ENCODE measurements at places on chromosomes 16 and 17.

DNA sequence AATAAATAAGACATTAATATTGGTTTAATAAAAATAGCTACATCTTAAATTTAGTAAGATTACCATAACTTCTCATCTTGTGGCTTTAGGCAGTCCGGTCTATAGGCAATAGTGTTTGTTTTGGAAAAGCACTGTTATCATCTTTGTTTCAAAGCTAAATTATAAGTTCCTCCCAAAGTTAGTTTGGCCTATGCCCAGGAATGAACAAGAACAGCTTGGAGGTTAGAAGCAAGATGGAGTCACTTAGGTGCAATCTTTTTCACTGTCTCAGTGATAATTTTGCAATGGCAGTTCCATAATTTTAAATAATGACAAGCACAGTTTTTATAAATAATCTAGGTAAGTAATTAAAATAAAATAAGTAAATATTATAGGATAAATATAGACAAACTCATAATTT, 6.0 kb upstream of the LDHD start:
- DNase-seq, result no peak

GRCh38 chr17:31459716-31460115, 68.2 kb downstream of the RAB11FIP4 start:
- no peak for DNase-seq

DNA sequence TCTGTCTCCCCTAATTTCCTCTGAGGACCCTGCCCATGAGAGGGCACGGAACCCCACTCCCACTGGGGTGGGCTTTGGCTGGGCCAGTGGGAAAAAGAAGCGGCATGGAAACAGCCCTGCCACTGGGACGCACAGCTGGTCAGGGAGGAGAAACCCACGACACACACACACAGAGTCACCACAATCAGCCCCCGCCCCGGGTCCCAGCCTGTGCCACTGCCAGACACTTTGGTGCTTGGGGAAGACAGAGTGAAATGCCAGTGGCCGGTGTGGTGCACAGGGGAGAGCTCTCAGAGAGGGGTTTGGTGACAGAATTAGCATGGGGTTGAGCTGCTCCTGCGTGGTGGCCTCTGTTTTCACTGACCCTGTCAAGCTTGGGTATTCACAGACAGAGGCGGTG, 30.7 kb upstream of the RNPS1 start:
- DNase-seq, result no peak

- no peak for DNase-seq
Measured at GRCh38 chr17:59525668-59526067, 39.7 kb upstream of the DHX40 start.

- no peak for DNase-seq
Measured at GRCh38 chr16:76976101-76976500, 214.9 kb upstream of the MON1B start.

DNA sequence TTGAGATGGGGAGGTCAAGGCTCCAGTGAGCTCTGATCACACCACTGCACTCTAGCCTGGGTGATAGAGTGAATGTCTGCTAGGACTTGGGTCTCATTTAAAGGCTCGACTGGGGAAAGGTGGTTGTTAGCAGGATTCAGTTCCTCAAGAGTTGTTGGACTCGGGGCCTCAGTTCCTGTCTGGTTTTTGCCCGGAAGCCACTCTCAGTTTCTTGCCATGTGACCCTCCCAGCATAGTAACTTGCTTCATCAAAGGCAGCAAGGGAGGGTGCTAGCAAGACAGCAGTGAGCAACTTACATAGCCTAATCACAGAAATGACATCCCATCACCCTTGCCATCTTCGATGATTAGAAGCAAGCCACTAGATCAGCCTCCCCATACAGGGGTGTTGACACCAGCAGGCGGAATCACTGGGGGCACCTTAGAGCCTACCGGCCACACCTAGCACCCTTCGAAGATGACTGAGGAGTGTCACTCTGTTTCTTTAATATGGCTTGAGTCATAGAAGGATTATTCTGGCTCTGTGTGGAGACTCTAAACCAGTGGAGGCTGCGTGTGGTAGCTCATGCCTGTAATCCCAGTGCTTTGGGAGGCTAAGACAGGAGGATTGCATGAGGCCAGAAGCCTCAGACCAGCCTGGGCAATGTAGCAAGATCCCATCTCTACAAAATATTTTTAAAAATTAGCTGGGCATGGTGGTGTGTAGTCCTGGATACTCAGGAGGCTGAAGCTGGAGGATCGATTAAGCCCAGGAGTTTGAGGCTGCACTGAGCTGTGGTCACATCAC, 13.2 kb upstream of the SCNN1B start:
- no peak for DNase-seq

GRCh38 chr17:57806167-57806830, 43.5 kb downstream of the MRPS23 start:
- DNase-seq, result no peak

DNA sequence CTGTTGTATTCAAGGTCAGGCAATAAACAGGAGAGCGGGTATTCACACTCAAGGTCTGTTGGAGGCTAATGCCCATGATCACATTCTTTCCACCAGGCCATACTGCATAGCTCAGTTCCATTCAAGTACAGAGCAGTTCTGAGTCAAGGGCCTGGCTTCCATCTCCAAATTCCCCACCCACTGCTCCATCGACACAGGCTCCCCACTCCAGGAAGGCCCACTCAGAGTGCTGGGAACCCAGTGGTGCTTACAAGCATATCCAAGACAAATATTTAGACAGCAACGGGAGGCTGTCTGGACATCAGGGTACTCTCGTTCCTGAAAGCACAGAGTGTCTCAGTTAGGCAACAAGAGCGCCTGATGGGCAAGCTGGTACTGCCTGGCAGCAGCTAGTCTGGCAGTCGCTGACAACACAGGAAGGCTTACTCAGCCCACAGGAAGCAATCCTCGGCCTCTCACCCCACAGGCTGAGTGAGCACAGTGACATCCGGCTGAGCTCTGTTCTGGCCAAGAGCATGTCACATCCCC, 40.9 kb downstream of the RFFL start:
- DNase-seq, result peak; percentile 58

DNA sequence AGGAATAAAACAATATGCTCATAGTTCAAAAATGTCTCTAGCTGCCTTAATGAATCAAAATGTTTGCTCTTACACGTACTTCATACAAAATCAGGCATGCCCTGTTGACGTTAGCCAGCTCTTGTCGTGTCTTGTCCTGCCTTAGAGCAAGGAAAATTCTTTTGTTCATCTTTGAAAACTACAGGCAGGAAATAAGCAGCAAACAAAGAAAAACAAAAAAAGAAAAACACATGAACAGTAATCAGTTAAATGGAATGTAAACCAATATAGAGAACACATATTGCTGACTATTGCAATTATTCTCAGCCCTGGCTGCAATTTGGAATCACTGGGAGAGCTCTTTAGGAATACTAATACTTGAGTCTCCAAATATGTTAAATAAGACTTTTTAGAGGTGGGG, 1.7 kb downstream of the CAPNS2 start:
- DNase-seq, result no peak

Measured in activated CD4-positive, alpha-beta T cell treated with anti-CD3 and anti-CD28 coated beads for 1 hour (primary cell).